SJSA1 (cell line): ENCODE measurements at places on chromosomes 5 and 9. TPM values are rescaled to one million over a fixed set of nuclear protein-coding genes. Genes with fewer than 3 reads are reported as not detected.

GRCh38 chr9:16352791-16353401, 517.6 kb downstream of the BNC2 start:
- H3K4me3 ChIP-seq: no peak overlapping the region
- no peak overlapping the region for H3K27ac ChIP-seq
- H3K4me1 ChIP-seq: no peaks in the 10 kb centered on the region; the same call in 1 of the 2 replicates

DNA sequence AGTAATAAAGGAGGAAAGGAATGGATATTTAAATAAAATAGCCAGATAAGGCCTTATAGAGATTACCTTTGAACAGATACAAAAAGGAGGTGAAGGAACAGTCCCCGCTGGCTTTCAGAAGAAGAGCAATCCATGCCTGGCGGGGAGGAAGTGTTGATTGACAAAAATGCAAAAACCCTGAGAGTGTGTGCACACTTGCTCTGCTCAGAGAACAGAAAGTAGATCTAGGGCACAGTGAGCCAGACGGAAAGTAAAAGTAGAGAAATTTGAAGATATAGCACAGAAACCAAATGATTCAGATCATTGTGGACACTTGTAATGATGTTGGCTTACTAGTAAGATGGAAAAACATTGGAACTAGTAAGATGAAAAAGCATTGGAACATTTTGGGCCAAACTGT, 720.6 kb downstream of the PTPRD start:
- no peaks in the 10 kb centered on the region for H3K36me3 ChIP-seq
- H3K4me1 ChIP-seq: no peaks in the 10 kb centered on the region
- no peaks in the 10 kb centered on the region for H3K27me3 ChIP-seq
- no peak overlapping the region for H3K27ac ChIP-seq
- no peak for DNase-seq
- H3K4me3 ChIP-seq: no peak overlapping the region

DNA sequence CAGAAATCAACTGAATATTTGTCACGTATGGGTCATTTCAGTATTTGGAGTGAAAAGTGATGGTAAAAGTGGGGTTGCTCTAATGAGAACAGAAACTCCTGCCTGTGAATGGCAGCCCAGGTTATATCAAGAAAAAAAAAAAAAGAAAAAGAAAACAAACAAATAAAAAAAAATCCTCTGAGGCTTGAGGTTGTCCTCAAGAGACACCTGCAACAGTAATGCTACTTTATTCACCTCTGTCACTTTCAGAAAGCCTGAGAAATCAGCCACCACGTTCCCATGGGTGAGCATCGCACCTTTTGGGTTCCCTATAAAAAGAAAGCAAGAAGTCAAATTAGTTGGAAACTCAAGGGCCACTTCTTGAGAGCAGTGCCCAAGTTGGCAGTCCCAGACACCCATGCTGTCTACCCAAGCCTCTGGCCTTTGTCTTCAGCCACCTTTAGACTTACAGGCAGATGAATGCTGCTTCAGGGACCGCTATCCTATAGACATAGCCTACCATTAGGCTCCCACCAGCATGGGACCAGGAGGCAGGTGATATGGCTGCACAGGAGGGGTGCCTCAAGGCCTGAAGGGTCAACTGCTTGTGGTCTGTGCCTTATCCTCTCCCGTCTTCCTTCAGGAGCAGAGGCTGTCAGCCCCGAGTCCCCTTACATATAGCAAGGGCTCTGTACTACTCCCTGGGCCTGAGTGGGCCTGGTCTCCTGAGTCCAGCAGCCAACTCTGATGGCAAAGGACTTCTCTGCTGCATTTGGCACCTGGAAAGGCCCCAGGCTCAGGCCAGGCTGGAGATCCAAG, 31.1 kb upstream of the MEIKIN start:
- H3K36me3 ChIP-seq: no peaks in the 10 kb centered on the region
- DNase-seq: peak; percentile 26
- no peak overlapping the region for H3K4me3 ChIP-seq
- H3K27me3 ChIP-seq: no peaks in the 10 kb centered on the region; the same call in 1 of the 2 replicates

Gene ST8SIA4
- not detected in 2 replicates for total RNA-seq

Gene C5orf58
- not detected in 2 replicates for total RNA-seq

- peak overlapping the region; percentile 59 for H3K27ac ChIP-seq
- peaks cover 43% of the 10 kb centered on the region for H3K4me1 ChIP-seq
- H3K36me3 ChIP-seq: 0 out of 2 replicates have a peak, but pooled peaks cover 5% of the 10 kb centered on the region
- no peak overlapping the region for H3K4me3 ChIP-seq
- H3K27me3 ChIP-seq: no peaks in the 10 kb centered on the region
Observed at GRCh38 chr5:149007174-149007573, 55.7 kb downstream of the SH3TC2 start.

- no peak overlapping the region for H3K4me3 ChIP-seq
- H3K36me3 ChIP-seq: no peaks in the 10 kb centered on the region
- no peak for DNase-seq
- no peaks in the 10 kb centered on the region for H3K4me1 ChIP-seq
Observed at GRCh38 chr5:172322028-172322965, 38.7 kb upstream of the UBTD2 start.

Gene RNF208
- not detected in 2 replicates for total RNA-seq
